Activated effector memory CD4-positive, alpha-beta T cell treated with Interleukin-2 at 50 U/mL for 16 hours (primary cell): ENCODE measurements at places on chromosomes 7 and 10.

DNA sequence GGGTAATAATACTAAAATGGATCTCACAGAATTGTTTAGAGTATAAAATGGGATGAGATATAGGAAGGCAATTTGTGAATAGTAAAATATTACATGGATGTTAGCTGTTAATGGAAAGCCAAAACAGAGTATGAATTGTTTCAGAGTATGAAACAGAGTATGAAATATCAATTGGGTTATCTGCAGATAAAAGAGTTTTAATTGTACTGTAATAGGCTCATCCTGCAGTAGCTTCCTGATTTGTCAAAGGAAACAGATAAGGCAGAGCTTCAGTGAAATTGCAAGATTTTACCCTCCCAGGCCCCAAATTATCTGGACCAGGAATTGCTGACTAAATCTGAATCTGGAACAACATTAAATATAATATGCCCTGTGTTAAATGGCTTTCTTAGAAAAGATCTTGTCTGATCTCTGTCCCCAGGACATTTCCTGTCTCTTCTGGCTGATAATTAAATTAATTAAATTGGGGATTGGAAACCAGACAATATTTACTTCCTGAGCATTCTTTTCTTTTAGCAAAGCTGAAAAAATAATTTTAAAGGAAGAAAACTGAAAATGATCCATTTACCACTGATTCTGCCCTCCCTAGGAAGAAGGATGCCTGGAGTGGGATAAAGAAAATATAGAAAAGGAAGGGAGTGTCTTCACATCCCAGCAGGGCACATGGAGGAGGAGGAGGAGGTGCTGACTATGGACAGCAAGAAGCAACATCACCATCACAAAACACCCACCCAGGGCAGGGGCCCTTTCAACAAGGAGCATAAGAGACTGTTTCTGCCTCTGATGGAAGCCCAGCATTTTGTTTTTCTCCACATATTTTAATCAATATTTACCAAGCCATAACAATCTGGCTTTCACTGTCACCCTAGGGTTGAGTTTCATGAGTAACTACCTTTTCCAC lies 18.5 kb downstream of the PTN start:
- no peak for DNase-seq

DNA sequence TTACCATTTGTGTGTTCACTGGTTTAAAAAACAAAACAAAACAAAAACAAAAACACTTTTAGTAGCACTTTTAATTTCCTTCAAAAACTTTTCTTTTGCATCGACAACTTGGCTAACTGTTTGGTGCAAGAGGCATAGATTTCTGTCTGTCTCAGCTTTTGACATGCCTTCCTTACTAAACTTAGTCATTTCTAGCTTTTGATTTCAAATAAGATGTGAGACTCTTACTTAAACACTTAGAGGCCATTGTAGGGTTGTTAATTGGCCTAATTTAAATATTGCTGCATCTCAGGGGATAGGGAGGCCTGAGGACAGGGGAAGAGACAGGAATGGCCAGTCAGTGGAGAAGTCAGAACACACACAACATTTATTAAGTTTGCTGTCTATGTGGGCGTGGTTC lies 66.3 kb downstream of the AVL9 start:
- DNase-seq, result no peak

- DNase-seq, result no peak
Measured at GRCh38 chr10:133013463-133013862, 71.1 kb upstream of the CFAP46 start.

GRCh38 chr10:79400146-79401004 lies 45.0 kb downstream of the ZCCHC24 start:
- peak; percentile 14 for DNase-seq

- DNase-seq, result no peak
Measured at GRCh38 chr10:35341521-35341920, 5.2 kb downstream of the CCNY start.

DNA sequence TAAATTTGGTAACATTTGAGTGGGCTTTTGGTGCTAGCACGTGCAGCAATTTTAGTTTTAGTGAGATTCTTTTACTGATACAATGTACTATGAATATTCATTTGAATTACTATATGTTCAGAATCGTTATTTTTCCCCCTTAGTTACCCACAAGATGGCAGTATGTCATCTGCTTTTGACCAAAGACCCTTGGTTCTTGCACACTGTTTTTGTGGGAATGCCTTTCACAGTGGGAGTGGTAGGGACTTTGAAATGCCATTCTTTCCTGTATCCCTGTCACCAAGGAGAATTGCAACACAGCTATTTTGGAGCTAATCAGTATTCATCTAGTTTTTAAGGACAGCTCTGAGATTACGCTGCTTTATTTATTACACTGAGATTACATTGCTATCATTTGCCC lies 40.6 kb downstream of the SEC23IP start:
- DNase-seq, result no peak

DNA sequence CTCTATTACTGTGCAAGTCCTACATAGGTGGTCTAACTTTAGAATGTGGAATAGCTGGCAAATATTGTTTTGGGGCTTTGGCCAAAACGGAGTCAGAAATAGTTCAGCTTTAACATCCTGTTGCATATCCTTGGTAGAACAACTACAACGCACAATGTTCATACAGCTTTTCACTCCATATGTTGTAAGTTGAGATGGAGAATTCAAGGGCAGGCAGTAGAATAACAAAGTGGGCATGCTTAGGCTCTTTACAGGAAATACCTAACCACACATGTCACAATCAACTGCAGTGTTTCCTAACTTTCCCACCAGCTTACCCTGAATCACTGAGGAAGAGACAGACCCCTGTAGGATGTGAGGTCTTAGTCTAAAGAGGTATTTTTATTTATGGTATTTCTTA lies 122.3 kb downstream of the PPP1R3A start:
- DNase-seq, result no peak

GRCh38 chr10:59706851-59707797 lies 2.5 kb downstream of the SLC16A9 start:
- DNase-seq, result no peak

- DNase-seq, result no peak
Measured at GRCh38 chr7:129742256-129742655, 130.7 kb downstream of the NRF1 start.

DNA sequence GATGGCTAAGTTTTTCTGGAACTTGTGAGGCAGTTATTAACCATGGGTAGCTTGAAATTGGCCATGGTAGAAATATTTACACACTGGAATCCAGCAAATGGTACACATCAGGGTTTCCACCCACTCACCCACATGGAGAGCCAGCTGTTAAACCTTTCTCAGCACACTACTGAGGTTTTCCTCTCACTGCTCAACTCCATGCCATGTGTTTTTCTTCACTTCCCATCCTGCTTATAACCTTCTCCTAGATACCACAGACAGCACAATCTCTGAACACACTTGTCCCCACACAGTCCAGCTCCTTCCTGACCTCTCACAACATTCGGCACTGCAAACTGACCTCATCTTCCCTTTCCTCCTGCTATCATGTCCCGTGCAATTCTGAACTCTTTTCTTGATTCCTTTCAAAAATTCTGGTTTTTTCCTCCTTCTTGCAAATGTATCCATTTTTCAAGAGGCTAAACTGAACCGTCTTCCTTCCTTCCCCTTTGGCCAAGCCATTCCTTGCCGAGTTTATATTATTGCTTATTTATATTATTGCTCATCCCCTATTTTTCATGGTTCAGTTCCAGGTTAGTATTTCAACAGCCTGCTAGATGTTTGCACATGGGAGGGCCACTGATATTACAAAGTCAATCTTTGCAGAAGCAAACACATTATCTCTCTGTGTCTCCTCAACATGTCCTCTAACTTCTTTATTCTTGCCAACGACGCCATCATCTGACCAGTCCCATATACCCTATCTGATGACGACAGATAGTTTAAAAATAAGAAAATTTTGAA lies 606.4 kb downstream of the SORCS1 start:
- no peak for DNase-seq

- DNase-seq, result no peak
Measured at GRCh38 chr7:148790131-148790726, 91.5 kb downstream of the CUL1 start.

DNA sequence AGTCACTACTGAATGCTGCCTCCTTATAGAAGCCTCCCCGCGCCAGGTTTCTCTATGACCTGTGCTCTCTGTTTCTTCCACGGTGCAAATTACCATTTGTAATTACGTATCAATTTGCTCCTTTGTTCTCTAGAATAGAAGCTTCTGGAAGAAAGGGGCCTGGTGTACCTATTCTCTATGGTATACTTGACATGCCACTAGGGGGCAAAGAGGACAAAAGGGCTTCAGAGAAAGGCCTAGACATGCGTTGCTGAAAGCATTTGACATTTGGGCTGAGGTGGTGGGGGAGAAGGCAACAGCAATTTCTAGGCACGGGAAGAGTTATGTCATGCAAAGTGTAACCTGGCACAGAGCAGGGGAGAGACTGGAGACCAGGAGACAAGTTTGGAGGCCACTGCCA lies 148.7 kb downstream of the WDR11 start:
- DNase-seq, result no peak

DNA sequence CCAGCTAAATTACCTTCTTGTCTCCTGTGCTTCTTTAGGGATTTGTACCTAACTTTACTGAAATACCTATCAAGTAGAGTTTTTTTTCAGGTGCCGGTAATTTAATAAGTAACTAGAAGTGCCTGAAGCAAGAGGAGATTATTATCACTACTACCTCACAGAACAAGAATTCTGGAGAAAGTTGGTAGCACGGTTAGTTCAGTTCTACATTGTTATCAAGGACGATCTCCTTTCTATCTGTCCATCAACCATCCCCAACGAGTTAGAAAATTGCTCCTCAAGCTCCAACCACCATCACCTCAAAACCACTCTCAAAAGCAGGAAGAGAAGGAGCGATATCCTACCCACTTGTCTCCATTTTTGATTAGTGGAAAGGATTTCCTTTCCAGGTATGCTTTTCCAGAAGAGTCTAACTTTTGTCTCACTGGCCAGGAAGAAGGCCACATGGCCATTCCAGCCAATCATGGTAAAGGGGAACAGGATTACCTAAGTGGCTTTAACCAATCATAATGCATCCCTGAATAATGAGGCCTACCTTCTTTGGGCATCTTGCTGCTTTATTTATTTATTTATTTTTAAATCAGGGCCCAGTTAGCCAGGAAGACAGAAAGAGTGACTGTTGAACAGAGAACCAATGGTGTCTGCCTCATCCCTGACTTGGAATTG lies 265.2 kb downstream of the SNX13 start:
- DNase-seq, result no peak
